ENCODE measurements at places on chromosomes 5 and 9.

DNA sequence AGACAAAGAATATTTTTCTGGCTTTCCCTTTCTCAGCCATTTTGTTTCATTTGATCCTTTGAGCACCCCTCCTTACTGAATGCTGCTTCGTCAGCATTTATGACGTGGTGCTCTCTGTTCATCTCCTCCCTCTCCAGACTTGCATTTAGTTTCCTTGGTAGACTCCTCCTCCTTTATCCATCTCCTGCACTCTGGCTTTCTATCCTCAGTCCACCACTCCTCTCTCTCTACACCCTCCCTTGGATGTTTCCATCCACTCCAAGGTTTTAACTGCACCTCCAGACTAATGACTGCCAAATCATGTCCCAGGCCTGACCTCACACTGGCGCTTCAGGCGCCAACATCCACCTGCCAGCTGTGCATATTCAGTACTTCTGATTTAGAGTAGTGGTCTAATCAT is 245.4 kb downstream of the RAB3C start:
- DNase-seq = no peak

- DNase-seq = peak; percentile 73
Observed at GRCh38 chr5:148808864-148809642, 17.4 kb upstream of the ADRB2 start.

GRCh38 chr5:106875591-106876297 is 795.0 kb downstream of the EFNA5 start:
- DNase-seq = no peak

DNA sequence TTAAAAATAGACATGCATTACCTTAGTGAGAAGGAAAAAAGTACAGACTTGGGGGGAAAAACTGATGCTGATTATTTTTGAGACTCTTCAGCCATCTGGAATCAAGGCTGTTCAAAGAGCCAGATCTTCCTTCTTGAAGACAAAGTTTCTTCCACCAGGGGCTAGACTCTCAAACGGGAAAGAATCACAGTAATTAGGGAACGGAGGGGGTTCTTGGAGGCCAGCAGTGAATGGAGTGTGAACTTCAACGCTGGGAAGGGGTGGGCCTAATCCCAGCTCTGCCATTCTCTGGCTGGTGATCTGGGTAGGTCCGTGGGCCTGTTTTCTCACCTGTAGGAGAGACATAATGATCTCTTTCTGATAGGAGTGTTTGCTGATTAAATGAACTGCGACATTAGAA is 21.1 kb upstream of the LHX2 start:
- DNase-seq = no peak

GRCh38 chr9:129898185-129898584 is 62.9 kb downstream of the USP20 start:
- DNase-seq = no peak

DNA sequence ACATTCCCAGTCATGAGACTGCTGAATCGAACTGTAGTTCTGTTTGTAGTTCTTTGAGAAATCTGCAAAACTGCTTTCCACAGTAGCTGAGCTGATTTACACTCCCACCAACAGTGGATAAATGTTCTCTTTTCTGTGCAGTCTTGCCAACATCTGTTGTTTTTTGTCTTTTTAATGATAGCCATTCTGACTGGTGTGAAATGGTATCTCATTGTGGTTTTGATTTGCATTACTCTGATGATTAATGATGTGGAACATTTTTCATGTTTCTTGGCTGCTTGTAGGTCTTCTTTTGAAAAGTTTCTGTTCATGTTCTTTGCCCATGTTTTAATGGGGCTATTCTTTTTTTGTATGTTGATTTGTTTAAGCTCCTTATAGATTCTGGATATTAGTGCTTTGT is 187.3 kb upstream of the TLE4 start:
- no peak for DNase-seq

GRCh38 chr9:84139296-84140070 is 158.9 kb downstream of the RMI1 start:
- peak; percentile 2 for DNase-seq

GRCh38 chr5:115535479-115536035 is 9.0 kb downstream of the FEM1C start:
- DNase-seq = no peak

DNA sequence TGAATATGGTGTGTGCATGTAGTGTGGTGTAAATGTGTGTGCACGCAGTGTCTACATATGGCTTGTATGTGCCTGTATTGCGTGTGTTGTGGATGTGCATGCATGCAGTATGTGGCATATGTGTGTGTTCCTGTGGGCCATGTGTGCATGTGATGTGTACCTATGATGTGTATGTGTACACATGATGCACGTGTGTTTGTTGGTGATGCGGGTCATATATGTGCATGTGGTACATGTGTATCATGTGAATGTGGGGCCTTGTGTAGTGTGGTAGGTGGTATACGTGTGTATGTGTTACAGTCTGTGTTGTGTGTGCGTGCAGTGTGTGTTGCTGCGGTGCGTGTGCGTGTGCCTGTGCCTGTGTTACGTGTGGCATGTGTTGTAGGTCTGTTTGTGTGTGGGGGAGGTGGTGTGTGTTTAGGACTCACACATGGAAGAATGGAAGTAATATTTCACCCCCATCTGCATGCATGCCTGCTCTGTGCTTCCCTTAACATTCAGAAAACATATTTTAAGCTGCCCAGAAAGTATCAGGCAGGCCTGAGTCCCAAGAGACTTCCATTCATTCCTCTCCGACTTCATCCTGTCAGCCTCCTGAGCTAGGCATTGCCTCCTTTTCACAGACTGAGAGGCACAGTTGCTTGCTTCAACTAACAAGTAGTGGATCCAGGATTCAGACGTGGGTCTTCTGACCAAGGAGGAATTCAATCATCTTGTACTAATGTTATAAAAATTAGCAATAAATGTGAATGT is 55.4 kb upstream of the RUFY1 start:
- no peak for DNase-seq

GRCh38 chr9:121672213-121672612 is 20.8 kb downstream of the DAB2IP start:
- no peak for DNase-seq

- DNase-seq = no peak
Observed at GRCh38 chr5:93039888-93040287, 541.1 kb downstream of the NR2F1-AS1 start.

DNA sequence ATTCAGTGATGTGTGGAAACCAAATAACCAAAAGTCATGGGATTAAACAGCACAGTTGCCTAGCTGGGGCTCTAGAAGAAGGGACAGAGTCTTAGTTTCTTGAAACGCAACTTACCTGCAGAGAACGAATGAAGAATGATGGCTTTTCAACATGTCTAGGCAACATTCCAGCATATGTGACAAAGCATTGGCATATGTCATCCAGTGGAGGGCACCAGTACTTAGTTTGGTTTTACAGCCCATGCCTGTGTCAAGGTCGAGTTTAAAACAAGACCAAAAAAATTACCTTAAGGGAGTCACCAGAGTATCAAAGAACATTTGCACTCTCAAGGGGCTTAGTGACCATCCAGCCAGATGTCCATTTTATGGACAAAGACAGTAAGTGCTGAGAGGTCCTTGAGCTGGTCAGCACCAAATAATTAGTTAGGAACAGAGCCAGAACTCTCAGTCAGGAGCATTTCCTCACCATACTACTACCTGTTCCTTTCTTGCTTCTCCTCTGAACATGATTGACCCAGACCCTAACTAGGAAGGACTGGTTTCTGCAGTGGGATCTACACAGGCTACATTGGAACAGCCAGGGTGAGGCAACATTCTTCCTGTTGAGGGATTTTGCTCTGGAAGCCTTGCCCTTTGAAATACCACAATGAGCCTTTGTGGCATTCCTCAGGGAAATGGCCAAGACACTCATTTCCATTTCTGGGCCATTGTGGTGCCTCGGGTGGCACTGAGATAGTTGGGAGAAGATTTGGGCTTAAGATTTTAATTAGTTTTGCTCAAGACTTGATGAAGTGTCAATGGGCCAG is 75.4 kb upstream of the ANKH start:
- peak; percentile 36 for DNase-seq

DNA sequence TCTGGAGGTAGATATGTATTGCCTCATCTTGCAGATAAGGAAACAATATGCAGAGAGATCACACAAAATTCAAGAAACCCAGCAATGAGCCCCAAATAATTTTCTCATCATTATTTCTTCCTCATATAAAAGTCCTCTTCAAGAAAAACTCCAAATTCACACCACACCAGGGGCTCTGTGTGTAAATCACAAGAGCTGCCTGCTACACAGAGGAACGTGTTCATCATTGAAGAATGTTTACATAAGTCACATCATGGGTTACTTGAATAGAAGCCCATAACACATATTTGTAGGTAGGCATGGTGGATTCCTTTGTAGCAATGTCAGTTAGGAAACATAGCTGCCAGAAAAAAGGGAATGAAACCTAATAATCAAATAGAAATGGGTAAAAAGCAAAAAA is 308.1 kb upstream of the TLE4 start:
- no peak for DNase-seq

DNA sequence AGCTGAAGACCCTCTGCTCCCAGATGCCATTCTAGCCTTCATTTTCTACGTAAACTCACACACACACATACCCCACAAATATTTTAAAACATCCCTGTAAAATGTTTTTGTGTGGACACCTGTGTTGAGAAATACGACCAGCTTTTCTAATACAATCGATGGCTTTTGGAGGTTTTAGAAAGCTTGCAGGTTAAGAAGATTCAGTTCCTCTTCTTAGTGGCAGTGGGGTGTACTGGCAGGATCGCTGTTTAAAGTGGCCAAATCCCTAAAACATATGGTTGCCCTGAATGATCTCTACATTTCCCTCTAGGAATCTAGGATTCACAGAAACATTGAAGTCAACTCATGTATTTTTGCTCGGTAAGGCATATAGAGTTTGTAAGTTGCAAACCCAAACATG is 236.3 kb downstream of the NSG2 start:
- no peak for DNase-seq

GRCh38 chr5:7888901-7889300 is 20.0 kb downstream of the MTRR start:
- DNase-seq = no peak

DNA sequence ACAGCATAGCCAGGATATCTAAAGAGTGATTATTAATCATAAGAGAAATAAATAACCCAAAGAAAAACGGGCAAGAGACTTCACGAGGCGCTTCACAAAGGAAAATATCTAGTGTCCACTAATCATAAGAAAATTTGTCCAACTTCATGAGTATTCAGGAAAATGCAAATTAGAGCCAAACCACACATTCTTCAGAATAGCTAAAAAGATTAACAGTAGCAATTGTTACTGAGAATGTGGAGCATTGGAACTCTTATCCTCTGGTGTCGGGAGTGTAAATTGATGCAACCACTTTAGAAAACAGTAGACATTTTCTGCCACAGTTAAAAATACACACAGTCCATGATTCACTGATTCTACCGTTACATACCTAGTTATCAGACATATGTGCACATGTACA is 145.7 kb downstream of the CWC27 start:
- no peak for DNase-seq
